ENCODE measurements at places on chromosomes 3 and 15. TPM values are rescaled to one million over a fixed set of nuclear protein-coding genes. Genes with fewer than 3 reads are reported as not detected.

DNA sequence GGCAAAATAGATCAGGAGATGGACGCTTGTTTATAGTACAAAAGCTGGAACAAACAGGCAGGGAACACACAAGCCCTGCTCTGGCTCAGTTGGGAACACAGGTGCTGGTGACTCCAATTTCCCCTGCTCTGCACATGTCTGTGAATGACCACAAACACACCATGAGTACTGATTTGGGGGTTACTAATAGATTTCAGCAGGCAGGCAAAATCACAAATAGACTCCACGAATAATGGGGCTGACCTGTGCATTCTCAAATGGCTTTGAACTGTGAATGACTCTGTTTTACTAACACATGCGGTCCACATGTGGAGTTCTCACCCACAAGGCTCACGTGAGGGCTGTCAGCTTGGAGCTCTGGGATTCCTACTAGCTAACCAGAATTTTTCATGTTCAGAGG is 3.9 kb downstream of the RTP3 start:
- no peak for DNase-seq

Gene PTPRG
- 131 TPM for total RNA-seq

Gene SNTN
- total RNA-seq, result 51.0 TPM

DNA sequence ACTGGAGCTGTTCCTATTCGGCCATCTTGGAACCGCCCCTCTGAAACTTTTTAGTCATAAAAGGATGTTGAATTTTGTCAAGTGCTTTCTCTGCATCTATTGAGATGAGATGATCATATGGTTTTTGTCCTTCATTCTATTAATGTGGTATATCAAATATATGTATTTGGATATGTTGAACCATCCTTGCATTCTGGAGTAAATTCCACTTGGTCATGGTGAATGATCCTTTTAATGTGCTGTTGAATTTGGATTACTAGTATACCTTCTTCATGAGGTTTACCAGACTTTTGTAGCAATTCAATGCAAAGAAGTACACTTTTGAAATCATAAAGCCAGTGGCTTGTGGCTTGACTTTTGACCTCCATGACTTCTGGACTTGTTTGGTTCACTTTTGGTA is 33.4 kb upstream of the XRN1 start:
- DNase-seq, result no peak

- no peak for DNase-seq
Measured at GRCh38 chr15:78065973-78066946, 11.3 kb downstream of the TBC1D2B start.

GRCh38 chr3:62525281-62525680 is 151.9 kb upstream of the FEZF2 start:
- DNase-seq, result peak; percentile 2

DNA sequence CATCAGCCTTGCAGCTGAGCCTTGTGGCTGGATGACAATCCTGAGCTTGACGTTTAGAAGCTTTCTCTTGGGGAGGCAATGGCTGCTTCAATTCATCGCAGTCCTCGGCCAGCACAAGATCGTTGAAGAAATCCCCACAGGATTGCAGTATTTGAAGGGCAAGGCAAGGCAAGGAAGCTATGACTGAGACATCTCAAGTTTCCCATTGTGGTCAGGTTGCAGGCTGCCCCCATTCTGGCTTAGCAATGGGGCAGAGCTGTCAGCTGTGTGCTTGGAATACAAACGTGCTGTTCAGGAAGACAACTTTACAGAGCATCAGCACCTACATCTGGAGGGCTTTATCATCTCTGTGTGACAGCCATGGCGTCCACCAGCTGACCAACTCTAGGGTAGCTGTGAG is 275.9 kb upstream of the TBL1XR1 start:
- DNase-seq, result no peak

DNA sequence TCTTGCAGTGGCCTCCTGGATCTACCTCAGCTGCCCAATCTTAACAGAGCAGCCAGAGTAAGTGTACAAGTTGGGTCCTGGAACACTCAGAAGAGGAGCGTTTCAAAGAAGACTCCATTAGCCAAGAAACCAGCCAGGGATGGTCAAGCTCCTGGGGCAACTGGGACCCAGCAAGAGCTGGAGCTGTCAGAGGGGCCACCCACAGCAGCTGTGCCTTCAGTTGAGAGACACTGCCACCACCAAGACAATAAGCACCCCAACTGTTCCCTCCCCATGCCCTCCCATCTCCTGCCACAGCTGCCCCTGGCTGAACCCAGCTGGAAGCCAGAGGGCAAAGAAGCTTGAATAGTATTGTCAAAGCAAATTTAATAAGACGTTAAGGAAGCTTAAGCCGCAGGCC is 110.6 kb upstream of the TLE3 start:
- no peak for DNase-seq
